ENCODE measurements at places on chromosomes 1 and 21.

DNA sequence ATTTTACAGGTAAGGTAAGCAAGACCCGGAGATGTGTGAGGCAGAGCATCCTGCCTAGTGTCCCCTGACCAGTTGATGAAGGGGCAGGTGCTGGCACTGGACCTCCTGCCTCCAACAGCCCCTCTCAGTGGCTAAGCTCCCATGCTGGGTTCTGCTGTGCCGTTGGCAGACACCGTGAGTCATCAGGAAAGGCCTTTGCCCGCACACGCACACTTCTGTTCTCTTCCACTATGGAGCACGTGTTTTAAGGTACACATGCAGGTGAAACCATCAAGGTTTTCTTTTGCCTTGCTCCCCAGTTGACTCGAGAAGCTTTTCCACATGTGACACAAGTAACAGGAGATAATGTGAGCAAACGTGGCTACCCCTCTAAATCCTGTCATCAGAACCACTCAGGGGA, 207.9 kb downstream of the RRAGC start:
- DNase-seq, result no peak

GRCh38 chr1:57089855-57090254, 124.0 kb upstream of the C8B start:
- DNase-seq, result no peak

- DNase-seq, result no peak
Measured at GRCh38 chr1:1554926-1555915, 14.8 kb upstream of the TMEM240 start.

- no peak for DNase-seq
Measured at GRCh38 chr1:2499986-2500596, 24.0 kb downstream of the PLCH2 start.

DNA sequence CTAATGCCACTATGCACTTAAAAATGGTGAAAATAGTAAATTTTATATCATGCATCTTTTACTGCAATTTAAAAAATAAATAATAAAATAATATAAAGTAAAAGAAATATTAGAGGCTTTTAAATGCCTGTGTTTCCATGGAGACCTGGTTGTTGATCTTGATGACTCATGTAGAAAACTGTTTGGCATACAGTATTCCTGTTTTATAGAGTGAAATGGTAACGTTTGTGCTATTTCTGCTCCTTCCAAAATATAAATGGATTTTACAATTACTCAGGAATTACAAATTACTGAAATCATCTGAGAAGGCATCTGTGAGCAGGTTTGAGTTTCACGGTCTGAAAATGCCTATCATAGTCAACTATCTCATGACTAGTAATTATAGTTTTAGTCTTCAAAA, 98.4 kb upstream of the USP25 start:
- no peak for DNase-seq

DNA sequence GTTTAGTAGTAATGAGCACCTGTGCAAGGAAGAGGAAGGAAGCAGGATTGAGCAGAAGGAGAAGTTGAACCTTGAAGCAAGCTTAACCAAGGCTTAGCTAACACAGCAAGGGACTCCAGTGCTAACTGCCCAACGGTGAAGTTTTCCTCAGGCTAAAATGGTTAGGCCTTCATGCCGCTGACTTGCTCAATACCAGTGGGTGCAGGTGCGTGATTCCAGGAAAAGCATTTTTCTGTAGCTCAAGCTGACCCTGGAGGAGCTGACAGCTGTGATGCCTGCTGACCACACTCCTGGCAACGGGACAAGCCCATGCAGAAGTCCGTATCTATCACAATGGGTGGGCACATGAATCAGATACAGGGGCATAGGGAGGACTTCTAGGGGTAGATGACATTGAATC, 76.5 kb upstream of the FGGY start:
- no peak for DNase-seq

GRCh38 chr1:37901191-37901892, 42.0 kb upstream of the MTF1 start:
- no peak for DNase-seq

Measured in dorsolateral prefrontal cortex (tissue), 122 donors.